ENCODE measurements at places on chromosomes 3 and 15. TPM values are rescaled to one million over a fixed set of nuclear protein-coding genes. Genes with fewer than 3 reads are reported as not detected.

The SOX14 gene
- not detected for total RNA-seq

The ZDHHC23 gene
- total RNA-seq = 6.6 TPM

The STARD5 gene
- 9.1 TPM for total RNA-seq

The COLQ gene
- total RNA-seq = 1.5 TPM

The SH2D7 gene
- total RNA-seq = not detected

The MLH1 gene
- total RNA-seq = 102 TPM

The PAQR5 gene
- total RNA-seq = 0.10 TPM

The SEMA5B gene
- not detected for total RNA-seq

The APOD gene
- 0.59 TPM for total RNA-seq

The NEK10 gene
- 0.36 TPM for total RNA-seq

The LARP6 gene
- total RNA-seq = not detected

The SLC2A2 gene
- not detected for total RNA-seq

The CP gene
- not detected for total RNA-seq

The TRIM71 gene
- 0.02 TPM for total RNA-seq

The PRR20G gene
- total RNA-seq = not detected

The ALG3 gene
- 34.1 TPM for total RNA-seq

The CLEC3B gene
- total RNA-seq = not detected

The LTK gene
- total RNA-seq = 0.34 TPM

The MORC1 gene
- total RNA-seq = not detected

The LRRIQ4 gene
- 0.14 TPM for total RNA-seq

The TPRG1 gene
- total RNA-seq = 11.5 TPM

The TNFAIP8L3 gene
- total RNA-seq = 0.19 TPM

The SLC24A5 gene
- not detected for total RNA-seq

The MNS1 gene
- total RNA-seq = 0.10 TPM

The CMTM8 gene
- total RNA-seq = 11.6 TPM

The MAGEL2 gene
- total RNA-seq = not detected

The IGF2BP2 gene
- 0.29 TPM for total RNA-seq

The ISLR gene
- total RNA-seq = not detected

The SYNPR gene
- not detected for total RNA-seq

Measured in activated CD4-positive, alpha-beta memory T cell treated with anti-CD3 and anti-CD28 coated beads for 36 hours (primary cell).